ENCODE measurements at places on chromosomes 6 and 20.

GRCh38 chr20:33896509-33896908 lies 85.4 kb downstream of the CHMP4B start:
- DNase-seq: peak; percentile 27

DNA sequence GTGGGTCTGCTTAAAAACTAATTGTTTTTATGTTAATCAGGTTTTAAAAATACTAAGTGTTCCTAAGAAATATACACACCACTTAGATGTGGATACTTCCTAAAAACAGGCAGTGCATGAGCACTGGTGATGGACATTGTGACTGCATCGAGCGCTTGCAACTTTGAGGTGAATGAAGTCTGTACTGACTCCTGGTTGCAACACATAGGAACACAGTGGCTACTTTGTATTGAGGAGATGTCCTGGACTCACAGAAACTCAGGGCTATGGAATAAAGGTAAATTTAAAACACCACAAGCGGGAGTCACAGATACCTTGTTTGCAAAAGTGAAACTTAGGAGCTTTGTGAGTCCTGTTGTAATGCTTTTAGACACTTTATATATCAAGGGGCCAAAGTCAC lies 55.6 kb upstream of the POLR1H start:
- no peak for DNase-seq

GRCh38 chr6:130322673-130323268 lies 43.0 kb upstream of the TMEM200A start:
- no peak for DNase-seq

DNA sequence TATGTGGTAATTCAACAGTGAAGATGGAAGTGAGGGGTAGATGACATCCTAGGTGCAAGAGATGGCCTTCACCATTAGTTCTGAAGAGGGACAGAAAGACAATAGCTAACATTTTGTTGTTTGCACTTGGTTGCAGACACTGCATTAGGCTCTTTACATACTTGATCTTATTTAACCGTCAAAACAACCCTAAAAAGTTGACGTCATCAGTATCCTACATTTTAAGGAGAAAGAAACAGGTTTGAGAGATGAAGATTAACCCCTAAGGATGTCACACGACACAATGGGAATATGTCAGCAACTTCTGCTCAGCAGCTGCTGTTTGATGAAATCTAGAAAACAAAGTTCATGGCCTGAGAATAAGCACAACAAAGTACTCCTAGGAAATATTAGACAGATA lies 72.6 kb upstream of the MC3R start:
- DNase-seq: no peak

GRCh38 chr6:43014434-43014909 lies 423 bp downstream of the KLHDC3 start:
- DNase-seq: peak; percentile 13

- peak; percentile 57 for DNase-seq
Measured at GRCh38 chr6:4687989-4688947, 87.9 kb upstream of the CDYL start.

Measured in GM04503 (cell line).